ENCODE measurements at places on chromosomes 7 and 10. TPM values are rescaled to one million over a fixed set of nuclear protein-coding genes. Genes with fewer than 3 reads are reported as not detected.

DNA sequence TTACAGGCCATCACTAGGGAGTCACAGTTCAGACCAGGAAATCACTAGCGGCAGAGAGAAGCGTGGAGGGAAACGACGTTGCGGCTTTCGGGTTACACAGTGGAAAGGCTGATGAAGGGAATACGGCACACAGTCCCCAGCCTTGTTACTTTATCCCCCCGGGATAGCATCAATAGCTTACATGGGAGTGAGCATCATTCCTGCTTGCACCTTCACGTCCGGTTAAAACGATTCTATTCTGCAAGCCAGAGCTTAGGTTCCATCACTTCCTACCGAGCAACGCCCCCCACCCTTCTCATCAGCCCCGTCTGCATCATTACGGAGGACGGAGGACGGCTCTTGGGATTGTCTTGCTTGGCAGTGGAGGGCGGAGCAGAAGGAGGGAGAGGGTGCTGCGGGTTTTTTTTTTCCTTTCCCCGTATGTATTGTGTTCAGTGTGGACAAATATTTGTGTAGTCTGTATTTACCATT, 124.9 kb downstream of the CLEC2L start:
- no peak for DNase-seq

GRCh38 chr10:43336641-43337318, 34.7 kb upstream of the FXYD4 start:
- peak; percentile 2 for DNase-seq

- DNase-seq, result no peak
Observed at GRCh38 chr7:105636982-105637381, 55.7 kb upstream of the EFCAB10 start.

- no peak for DNase-seq
Observed at GRCh38 chr10:75291805-75292204, 56.0 kb upstream of the COMTD1 start.

- DNase-seq, result no peak
Observed at GRCh38 chr10:51521605-51522004, 177.8 kb downstream of the CSTF2T start.

The GARIN1A gene
- total RNA-seq, result 0.21 TPM

The GTPBP10 gene
- 48.8 TPM for total RNA-seq

- DNase-seq, result no peak
Observed at GRCh38 chr10:80567292-80567691, 29.6 kb downstream of the SH2D4B start.

The SEMA3E gene
- total RNA-seq, result 6.8 TPM

The CYP3A7 gene
- not detected for total RNA-seq

GRCh38 chr7:10657201-10657600, 316.5 kb upstream of the PHF14 start:
- DNase-seq, result no peak

The ATP6V0E2 gene
- total RNA-seq, result 25.8 TPM

The NPFFR1 gene
- total RNA-seq, result not detected

DNA sequence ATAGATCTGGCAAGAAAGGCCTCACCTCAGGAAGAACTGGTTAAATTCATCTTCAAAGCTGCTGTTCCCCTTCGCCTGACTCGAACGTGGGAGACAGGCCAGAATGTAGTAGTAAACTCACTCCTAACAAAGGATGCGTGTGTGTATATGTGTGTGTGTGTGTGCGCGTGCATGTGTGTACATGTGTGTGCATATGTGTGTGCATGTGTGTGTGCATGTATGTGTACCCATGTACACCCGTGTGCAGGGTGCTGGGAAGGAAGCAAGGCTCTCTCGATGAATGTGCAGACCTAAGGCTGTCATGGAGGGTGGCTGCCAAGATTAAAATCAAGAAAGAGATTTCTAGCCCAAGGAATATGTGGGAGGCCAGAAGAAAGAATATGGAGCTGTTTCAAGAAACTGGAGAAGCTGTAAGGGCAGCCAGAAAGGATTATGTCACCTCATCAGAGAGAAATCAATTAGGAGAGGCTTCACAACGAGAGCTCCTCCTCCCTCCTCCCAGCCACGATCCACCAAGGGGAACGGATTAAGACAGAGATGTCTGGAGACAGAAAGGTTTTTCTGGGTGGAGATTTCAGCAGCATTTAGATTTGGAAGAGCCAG, 34.0 kb upstream of the LBX1 start:
- no peak for DNase-seq

- DNase-seq, result no peak
Observed at GRCh38 chr10:16470747-16471146, 33.9 kb downstream of the PTER start.
